ENCODE measurements at places on chromosomes 2 and 18. TPM values are rescaled to one million over a fixed set of nuclear protein-coding genes. Genes with fewer than 3 reads are reported as not detected.

The PLEKHH2 gene
- 1.5 TPM for total RNA-seq

The POTEC gene
- total RNA-seq, result not detected

GRCh38 chr2:85599468-85600234 is 2.8 kb downstream of the TMEM150A start:
- no peak overlapping the region for H3K27ac ChIP-seq
- H3K27me3 ChIP-seq, result no peaks in the 10 kb centered on the region

GRCh38 chr2:20491739-20492531 is 45.1 kb downstream of the RHOB start:
- no peak overlapping the region for H3K27ac ChIP-seq
- H3K36me3 ChIP-seq, result no peaks in the 10 kb centered on the region
- peak; percentile 41 for DNase-seq
- H3K27me3 ChIP-seq, result no peaks in the 10 kb centered on the region

DNA sequence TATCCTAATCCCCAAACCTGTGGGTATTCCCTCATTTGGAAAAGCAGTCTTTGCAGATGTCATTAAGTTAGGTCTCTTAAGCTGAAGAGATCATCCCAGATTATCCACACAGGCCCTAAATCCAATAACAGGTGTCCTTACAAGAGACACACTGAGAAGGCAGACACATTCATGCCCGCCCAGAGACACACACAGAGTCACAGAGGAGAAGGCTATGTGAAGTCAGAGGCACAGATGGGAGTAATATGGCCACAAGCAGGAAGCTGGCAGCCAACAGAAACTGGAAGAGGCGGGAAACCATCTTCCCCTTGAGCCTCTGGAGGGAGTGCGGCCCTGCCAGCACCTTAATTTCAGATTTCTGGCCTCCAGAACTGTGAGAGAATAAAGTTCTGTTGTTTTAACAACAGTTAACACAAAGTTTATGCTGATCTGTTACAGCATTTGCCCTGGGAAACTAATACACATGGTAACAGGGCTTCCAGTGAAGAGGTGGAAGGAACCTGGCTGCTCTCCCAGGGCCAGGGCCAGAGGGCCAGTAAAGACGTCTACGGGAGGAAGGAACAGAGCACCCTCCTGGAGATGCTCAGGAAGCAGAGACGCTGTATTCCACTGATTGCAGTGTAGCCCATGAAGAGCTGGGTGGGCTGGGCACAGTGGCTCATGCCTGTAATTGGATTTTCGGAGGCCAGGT is 217.5 kb downstream of the GLI2 start:
- no peak overlapping the region for H3K27ac ChIP-seq
- H3K4me3 ChIP-seq, result no peak overlapping the region
- no peak for DNase-seq
- H3K4me1 ChIP-seq, result no peaks in the 10 kb centered on the region

GRCh38 chr2:97761192-97761591 is 47.8 kb downstream of the ZAP70 start:
- DNase-seq, result no peak
- H3K27me3 ChIP-seq, result no peaks in the 10 kb centered on the region
- no peak overlapping the region for H3K27ac ChIP-seq
- peaks cover 5% of the 10 kb centered on the region for H3K4me1 ChIP-seq

GRCh38 chr2:120683081-120683480 is 52.6 kb upstream of the GLI2 start:
- H3K4me3 ChIP-seq, result no peak overlapping the region
- H3K36me3 ChIP-seq, result no peaks in the 10 kb centered on the region
- no peak overlapping the region for H3K27ac ChIP-seq
- peaks cover 6% of the 10 kb centered on the region for H3K4me1 ChIP-seq
- no peak for DNase-seq

DNA sequence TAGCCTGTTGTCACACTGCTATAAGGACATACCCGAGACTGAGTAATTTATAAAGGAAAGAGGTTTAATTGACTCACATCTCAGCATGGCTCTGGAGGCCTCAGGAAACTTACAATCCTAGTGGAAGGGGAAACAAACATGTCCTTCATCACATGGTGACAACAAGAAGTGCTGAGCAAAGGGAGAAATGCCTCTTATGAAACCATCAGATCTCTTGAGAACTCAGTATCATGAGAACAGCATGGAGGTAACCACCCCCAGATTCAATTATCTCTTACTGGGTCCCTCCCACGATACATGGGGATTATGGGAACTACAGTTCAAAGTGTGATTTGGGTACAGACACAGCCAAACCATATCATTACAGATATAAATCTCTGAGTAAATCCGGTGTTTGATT is 148.7 kb downstream of the PRPF40A start:
- H3K27me3 ChIP-seq, result no peaks in the 10 kb centered on the region
- no peaks in the 10 kb centered on the region for H3K36me3 ChIP-seq
- no peak for DNase-seq

GRCh38 chr2:199818026-199818425 is 33.0 kb downstream of the FTCDNL1 start:
- no peak overlapping the region for H3K4me3 ChIP-seq
- H3K36me3 ChIP-seq, result no peaks in the 10 kb centered on the region
- no peaks in the 10 kb centered on the region for H3K4me1 ChIP-seq
- no peaks in the 10 kb centered on the region for H3K27me3 ChIP-seq
- DNase-seq, result no peak

DNA sequence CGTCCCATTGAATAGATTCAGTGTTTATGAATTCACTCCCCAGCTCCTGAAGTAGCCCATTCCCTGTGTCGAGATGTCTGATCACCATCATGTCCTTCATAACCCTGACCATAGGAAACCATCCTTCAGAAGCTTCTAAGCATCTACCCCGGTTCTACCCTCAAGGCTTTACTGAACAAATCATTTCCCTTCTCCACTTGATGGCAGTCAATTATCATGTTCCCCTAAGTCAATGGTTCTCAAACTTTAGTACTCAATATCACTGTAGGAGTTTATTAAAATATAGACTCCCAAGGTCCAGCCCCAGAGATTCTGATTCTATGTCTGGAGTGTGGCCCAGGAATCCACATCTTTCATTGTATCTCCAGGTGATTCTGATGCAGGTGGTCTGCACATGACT is 228.4 kb upstream of the SP5 start:
- no peak overlapping the region for H3K4me3 ChIP-seq
- H3K4me1 ChIP-seq, result no peaks in the 10 kb centered on the region
- no peak overlapping the region for H3K27ac ChIP-seq
- no peaks in the 10 kb centered on the region for H3K36me3 ChIP-seq

DNA sequence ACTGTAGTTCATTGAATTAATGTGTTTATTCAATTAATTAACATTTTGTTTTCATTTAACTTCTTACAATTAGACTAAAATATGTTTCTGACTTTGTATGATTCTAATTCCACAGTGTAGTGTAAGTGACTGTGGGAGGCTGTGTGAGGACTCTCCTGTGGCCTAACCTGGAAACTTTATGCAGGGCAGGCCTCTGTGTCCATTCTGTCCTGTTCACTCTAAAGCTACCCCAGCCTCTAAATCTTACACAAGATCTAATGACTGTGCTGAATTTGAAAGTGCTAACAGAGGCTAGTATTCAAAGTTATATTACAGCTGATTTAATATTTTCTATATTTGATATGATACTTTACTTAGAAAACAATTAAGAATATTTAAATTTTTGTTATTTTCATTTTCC is 270.5 kb upstream of the CDH19 start:
- no peaks in the 10 kb centered on the region for H3K27me3 ChIP-seq
- no peak overlapping the region for H3K27ac ChIP-seq
- no peaks in the 10 kb centered on the region for H3K4me1 ChIP-seq
- no peak for DNase-seq
- H3K36me3 ChIP-seq, result no peaks in the 10 kb centered on the region
- H3K4me3 ChIP-seq, result no peak overlapping the region

GRCh38 chr2:215418064-215418963 is 17.6 kb downstream of the FN1 start:
- H3K36me3 ChIP-seq, result peaks cover 92% of the 10 kb centered on the region
- no peak for DNase-seq
- H3K27ac ChIP-seq, result no peak overlapping the region
- H3K4me3 ChIP-seq, result no peak overlapping the region
- no peaks in the 10 kb centered on the region for H3K4me1 ChIP-seq

DNA sequence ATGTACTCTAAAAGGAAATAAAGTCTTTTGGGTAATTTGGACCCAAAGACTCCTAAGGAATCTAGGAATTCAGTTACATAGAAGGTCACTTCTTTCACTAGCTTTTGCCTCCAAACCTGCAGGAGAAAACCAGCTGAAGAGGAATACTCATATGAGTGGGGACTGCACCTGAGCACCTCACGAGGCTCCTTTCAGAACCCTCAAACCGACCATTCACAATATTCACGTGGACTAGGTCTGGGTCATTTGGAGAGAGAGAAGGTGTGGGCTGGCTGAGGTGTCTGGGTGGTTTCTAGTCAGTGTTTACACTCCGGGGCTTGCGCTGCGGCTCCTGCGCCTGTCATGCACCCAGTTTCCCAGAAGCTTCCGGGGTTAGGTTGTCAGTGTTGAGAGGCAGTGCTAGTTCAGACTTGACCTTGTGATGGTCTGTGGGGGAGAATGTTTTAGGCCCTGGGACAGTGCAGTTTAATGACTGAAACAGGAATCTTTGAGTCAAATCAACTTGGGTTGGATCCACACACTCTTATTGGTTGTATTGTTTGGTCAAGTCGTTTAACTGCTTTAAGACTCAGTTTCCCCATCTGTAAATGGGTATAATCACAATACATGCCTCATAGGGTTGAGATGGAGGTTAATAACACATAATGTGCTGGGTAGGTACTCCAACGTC is 78.4 kb downstream of the LIMS1 start:
- H3K27ac ChIP-seq, result peak overlapping the region; percentile 51
- no peak overlapping the region for H3K4me3 ChIP-seq
- H3K36me3 ChIP-seq, result no peaks in the 10 kb centered on the region
- H3K27me3 ChIP-seq, result no peaks in the 10 kb centered on the region
- H3K4me1 ChIP-seq, result peaks cover 66% of the 10 kb centered on the region

GRCh38 chr2:74181739-74182138 is 3.1 kb upstream of the MOB1A start:
- H3K27me3 ChIP-seq, result no peaks in the 10 kb centered on the region
- no peak for DNase-seq
- no peak overlapping the region for H3K27ac ChIP-seq
- H3K36me3 ChIP-seq, result no peaks in the 10 kb centered on the region
- H3K4me3 ChIP-seq, result no peak overlapping the region

DNA sequence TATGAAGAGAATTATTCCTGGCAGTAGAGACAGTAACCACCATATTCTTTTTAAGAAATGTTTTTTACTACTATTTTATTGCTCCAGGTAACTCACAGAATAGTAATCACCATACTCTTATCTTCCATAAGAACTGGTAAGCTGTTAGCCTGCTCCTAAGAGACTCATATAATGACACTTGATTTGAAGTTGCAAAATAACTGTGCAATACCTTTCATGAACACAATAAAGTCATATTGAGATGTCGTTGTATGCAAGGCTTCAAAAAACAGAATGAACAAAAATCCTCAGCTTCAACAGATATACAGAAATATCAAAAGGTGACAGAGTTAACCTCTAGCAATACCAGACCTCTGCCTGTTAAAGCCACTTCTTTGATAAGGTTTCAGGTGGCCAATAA is 360.1 kb downstream of the NBAS start:
- H3K27me3 ChIP-seq, result no peaks in the 10 kb centered on the region
- no peak for DNase-seq
- H3K4me1 ChIP-seq, result no peaks in the 10 kb centered on the region
- H3K36me3 ChIP-seq, result no peaks in the 10 kb centered on the region
- H3K27ac ChIP-seq, result no peak overlapping the region

- H3K27me3 ChIP-seq, result no peaks in the 10 kb centered on the region
- no peak for DNase-seq
- no peaks in the 10 kb centered on the region for H3K36me3 ChIP-seq
- H3K4me3 ChIP-seq, result no peak overlapping the region
- peaks cover 9% of the 10 kb centered on the region for H3K4me1 ChIP-seq
Measured at GRCh38 chr2:222353993-222354392, 55.2 kb upstream of the PAX3 start.

DNA sequence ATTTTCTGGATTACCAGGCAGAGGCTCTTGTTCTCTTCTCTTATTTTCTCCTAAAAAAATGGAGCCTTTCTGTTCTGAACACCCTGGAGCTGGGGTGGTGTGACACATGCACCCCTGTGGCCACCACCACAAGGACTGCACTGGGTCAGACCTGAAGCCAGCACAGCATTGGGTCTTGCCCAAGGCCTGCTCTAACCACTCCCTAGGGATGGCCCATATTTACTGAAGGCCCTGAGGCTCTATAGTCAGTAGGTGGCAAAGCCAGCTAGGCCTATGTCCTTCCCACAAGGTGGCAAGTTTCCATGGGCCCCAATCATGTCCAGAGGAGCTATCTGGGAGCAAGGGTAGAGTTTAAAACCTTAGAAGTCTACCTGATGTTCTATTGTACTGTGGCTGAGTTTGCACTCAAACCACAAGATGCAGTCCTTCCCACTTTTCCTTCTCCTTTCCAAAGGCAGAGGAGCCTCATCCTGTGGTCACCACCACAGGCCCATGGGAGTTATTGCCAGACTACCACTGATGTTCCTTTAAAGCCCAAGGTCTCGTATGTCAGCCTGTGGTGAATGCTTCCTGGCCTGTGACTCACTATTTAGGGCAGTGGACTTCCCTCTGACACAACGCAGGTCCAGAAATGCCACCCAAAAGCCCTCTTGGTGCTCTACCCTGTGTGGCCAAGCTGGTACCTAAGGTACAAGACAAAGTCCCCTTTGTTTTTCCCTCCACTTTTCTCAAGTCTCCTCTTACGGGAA is 15.0 kb upstream of the FMNL2 start:
- no peak for DNase-seq
- H3K27me3 ChIP-seq, result no peaks in the 10 kb centered on the region
- H3K4me1 ChIP-seq, result no peaks in the 10 kb centered on the region
- H3K4me3 ChIP-seq, result no peak overlapping the region
- no peaks in the 10 kb centered on the region for H3K36me3 ChIP-seq
- H3K27ac ChIP-seq, result no peak overlapping the region

DNA sequence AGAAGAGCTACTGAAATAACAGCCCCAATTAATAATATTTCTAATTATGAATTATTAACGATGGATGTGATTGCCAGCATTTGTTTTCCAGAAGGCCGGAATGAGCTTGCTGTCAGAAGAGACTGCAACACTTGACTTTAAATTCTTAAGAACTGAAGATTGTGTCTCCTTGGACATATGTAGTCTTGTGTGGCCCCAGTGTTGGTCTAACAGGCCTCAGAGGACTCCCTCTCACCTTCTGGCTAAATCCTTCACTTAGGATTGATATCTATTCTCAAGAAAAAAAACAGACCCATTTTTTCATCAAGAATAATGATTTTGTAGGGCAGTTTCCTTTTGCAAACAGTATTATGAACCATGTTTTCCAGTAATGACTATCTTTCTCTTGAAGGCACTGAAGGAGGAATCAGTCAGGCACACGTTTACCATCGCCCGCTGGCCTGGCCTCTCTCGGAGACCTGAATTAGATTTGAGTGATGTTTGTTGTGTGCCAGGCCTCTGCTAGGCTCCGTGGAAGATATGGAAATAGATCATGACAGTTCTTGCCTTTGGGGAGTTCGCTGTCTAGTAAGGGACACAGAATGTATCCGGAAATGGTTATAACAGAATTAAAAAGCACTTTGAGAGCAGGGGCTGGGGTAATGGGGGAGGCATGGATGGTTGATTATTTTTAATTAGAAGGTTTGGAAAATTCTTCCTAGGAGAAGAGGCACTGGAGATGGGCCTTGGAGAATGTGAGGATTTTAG is 258.0 kb downstream of the MYCN start:
- DNase-seq, result no peak
- no peak overlapping the region for H3K4me3 ChIP-seq
- H3K4me1 ChIP-seq, result no peaks in the 10 kb centered on the region
- no peak overlapping the region for H3K27ac ChIP-seq
